ENCODE measurements at places on chromosomes 16 and 17.

DNA sequence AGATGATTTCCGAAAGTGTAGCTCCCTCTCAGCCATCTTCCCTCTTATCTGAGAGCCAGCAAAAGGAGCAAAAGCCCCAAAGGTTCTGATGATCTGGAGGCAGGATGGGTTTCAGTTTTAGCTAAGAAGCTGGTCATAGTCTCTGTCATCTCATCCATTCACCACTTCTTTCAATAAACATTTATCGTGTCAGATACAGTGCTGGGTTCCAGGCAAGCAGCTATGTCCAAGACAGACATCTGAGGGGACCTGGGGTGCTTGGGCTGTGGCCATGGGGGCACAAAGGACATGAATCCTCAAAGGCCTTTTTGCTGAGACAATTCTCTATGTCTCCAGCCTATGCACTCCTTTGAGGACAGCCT lies 1.0 kb upstream of the ETV4 start:
- DNase-seq = no peak

- no peak for DNase-seq
These were observed 10.0 kb downstream of the MAP2K6 start for GRCh38 chr17:69424287-69425041.

GRCh38 chr16:84630009-84630408 lies 12.1 kb upstream of the COTL1 start:
- DNase-seq = no peak

GRCh38 chr17:65259696-65260485 lies 122.7 kb downstream of the RGS9 start:
- DNase-seq = no peak

- no peak for DNase-seq
These were observed 906 bp upstream of the FOXL1 start for GRCh38 chr16:86577314-86577971.

All from NCI-H345 (cell line).